ENCODE measurements at places on chromosomes 7 and 10.

- DNase-seq, result no peak
Measured at GRCh38 chr10:122503012-122503411, 41.7 kb downstream of the HTRA1 start.

GRCh38 chr10:128738386-128738915 lies 612.2 kb upstream of the MKI67 start:
- no peak for DNase-seq

- DNase-seq, result no peak
Measured at GRCh38 chr10:3623746-3624145, 161.3 kb downstream of the KLF6 start.

- no peak for DNase-seq
Measured at GRCh38 chr10:131184503-131184902, 127.0 kb downstream of the TCERG1L start.

GRCh38 chr10:38027986-38028385 lies 17.5 kb downstream of the ZNF33A start:
- no peak for DNase-seq

- DNase-seq, result no peak
Measured at GRCh38 chr7:73345538-73345937, 17.6 kb downstream of the FKBP6 start.

DNA sequence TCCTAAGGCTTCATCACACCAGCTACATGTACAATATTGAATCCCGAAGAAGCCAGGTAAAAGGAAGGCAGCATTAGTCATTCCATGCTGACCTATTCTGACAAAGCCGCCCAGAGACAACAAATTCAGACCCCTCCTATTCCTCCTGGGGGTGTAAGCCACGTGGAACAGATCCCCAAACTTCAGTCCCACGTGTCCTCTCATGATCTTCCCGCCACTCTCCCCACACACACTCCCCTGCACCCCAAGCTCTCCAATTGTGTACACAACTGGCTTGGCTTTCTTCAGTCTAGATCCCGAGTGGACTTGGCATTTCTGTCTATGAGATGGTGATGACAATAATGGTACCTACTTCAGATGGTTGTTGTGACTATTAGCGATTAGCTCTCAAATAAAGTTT lies 8.6 kb downstream of the PDE6C start:
- no peak for DNase-seq

DNA sequence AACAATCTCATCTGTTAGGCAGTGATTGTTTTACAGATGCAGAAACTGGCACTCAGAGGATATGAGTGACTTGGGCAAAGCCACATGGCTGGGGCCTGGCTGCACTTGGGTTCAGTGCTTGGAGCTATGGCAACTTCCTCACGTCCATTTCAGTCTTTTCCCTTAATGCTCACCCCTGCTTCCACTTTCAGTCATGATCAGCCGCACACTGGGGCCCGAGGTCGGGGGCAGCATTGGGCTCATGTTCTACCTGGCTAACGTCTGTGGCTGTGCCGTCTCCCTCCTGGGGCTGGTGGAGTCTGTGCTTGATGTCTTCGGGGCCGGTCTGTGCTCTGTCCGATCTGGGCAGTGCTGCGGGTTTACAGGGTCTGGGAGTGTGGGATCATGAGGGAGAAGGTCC lies 3.0 kb downstream of the SLC12A9 start:
- no peak for DNase-seq
